ENCODE measurements at places on chromosomes 2 and 18.

DNA sequence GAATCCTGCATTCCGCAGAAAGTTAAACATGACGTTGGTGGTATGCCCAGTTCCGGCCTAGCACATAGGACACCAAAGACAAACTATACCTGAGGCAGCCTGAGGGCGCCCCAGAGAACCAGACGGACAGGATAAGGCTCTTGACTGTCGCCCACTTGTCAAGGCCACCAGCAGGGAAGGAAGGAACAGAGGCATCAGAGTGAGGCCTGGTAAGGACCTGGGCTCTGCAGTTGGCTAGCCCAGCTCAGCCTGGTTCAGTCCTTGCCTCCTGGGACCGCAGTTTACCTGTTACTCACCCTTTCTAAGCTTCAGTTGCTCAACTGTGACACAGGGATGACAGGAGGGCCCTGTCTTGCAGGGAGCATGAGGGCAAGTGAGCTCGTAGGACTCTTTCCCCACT, 82.1 kb downstream of the ACTR2 start:
- no peak for DNase-seq

DNA sequence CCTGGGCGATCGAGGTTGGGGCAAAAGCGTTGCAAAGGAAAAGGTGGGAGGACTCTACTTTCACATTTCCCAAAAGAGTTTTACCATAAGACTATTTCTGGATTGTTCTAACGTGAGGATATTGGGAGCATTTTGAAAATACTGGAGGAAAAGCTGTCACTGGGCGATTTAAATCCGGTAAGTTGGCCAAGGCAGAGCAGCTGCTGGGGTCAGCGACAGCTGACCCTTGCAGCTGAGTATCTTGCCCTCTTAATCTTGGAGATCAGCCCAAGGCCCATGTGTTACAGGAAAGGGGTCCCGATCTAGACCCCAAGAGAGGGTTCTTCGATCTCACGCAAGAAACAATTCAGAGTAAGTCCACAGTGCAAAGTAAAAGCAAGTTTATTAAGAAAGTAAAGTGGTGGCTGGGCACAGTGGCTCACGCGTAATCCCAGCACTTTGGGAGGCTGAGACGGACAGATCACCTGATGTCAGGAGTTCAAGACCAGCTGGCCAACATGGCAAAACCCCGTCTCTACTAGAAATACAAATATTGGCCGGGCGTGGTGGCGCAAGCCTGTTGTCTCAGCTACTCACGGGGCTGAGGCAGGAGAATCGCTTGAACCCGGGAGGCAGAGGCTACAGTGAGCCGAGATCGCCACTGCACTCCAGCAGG, 964 bp upstream of the ST3GAL5 start:
- DNase-seq, result peak; percentile 49

- no peak for DNase-seq
Observed at GRCh38 chr2:45708501-45708900, 57.0 kb downstream of the PRKCE start.

GRCh38 chr18:25284861-25285550, 67.0 kb downstream of the ZNF521 start:
- no peak for DNase-seq

GRCh38 chr2:96909611-96910021, 39.7 kb upstream of the SEMA4C start:
- DNase-seq, result no peak

- no peak for DNase-seq
Observed at GRCh38 chr2:191243154-191243553, 2.0 kb upstream of the MYO1B start.

GRCh38 chr2:98488252-98488651, 43.6 kb downstream of the INPP4A start:
- DNase-seq, result no peak

GRCh38 chr2:185215497-185215896, 523.1 kb upstream of the FSIP2 start:
- no peak for DNase-seq

DNA sequence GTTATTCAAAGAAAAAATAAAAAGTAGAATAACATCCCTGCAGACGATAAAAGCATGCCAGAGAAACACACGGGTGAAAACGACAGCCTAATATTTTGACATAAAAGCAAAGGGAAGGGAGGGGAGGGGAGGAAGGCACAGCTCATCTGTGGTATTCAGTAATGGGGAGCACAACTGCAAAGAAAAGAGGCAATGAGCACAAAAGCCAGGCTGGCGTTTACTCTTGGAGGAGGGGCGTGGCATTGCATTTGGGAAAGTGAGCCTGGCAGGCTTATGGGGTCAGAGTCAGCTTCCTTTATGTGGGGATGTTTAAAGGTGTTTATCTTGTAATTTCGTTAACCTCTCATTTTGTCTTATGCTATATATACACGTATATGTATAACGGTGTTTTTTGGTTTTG, 53.2 kb downstream of the STEAP3 start:
- no peak for DNase-seq

All from anterior cingulate cortex (tissue), 58 donors.